ENCODE measurements at places on chromosomes 7 and 10.
A peak's percentile ranks its signal among the peaks of the same experiment; 100 is the strongest.

DNA sequence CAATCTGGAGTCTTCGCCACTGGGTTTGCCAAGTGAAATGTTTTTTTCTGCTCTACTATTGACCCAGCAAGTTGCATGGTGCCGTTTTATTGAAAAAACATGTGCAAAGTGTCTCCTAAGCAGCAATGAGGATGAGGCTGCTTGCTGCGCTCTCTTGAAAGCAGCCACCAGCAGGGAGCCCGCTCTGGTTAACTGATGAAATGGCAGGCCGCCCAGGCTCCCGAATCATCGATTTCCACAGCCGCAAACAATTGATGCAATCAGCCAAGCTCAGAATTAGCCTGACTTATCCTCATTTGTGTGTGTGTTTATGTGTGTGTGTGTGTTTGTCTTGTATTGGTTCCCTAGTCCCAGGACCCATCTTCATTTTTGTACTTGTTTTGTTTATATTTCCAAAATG lies 22.2 kb upstream of the LYZL1 start:
- DNase-seq = peak; percentile 55

DNA sequence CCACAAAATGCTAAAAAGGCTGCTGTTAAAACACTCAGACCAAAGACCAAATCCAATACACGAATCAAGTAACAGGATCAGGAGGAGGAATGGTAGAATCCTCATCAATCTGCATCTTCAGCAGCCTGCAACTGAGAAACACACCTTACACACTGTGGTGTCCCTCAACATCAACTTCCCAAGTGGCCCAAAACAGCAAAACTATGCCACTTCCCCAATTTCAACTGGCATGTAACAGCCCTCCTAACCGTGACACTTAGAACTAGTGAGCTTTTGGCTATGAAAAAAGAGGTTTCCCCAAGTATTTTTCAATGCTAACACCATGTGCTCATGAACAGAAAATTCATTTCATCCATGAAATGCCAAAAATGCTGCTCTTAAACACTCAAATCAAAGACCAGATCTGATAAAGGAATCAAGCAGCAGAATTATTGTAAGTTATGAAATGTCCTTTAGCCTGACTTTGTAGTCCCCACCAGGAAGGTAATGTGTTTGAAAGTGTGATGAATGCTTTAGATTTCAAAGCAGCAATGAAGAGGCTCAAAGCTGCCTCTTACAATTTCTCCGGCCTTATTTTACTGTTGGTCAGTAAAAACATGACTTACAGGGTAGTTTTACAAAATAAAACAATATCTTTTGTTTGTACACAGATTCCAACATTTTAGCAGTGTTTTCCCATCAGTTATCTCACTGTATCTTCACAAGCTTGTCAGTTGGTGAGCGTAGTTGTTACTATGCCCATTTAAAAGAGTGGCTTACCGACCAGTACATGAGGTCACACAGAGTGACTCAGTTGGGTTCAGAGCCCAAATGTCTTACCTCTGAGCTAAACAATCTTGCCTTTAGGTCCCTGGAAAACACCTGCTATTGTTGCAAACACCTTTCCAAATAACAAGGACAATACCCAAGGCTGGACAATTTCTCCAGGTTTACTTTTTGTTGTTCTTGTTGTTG lies 65.7 kb upstream of the ASAH2 start:
- no peak for DNase-seq

- DNase-seq = no peak
Measured at GRCh38 chr7:47873762-47874161, 74.5 kb downstream of the PKD1L1 start.

DNA sequence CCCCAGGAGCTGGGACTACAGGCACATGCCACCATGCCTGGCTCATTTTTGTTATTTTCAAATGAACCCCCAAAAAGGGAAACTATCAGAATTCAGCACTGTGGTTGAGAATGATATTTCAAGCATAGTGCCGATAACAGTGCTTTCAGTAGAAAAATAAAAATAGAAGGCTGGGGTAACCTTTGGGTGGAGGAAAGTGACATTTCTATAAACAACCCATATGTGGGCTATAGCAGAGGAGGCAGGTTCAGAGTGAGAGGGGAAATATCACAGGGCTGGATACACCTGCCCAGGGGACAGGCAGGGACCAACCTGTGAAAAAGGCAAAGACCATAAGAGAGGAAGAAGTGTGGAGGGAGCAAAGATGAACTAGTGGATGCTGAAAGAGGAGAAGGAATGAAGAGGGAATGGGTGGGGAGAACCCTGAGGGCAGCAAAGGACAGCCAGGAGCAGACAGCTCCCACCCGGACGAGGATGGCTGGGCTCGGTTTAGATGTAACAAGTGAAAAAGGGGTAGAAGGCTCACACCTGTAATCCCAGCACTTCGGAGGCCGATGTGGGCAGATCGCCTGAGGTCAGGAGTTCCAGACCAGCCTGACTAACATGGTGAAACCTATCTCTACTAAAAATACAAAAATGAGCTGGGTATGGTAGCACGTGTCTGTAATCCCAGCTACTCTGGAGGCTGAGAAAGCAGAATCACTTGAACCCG lies 56.5 kb downstream of the MAP3K8 start:
- no peak for DNase-seq

- no peak for DNase-seq
Measured at GRCh38 chr7:73533742-73534141, 11.6 kb upstream of the BAZ1B start.

DNA sequence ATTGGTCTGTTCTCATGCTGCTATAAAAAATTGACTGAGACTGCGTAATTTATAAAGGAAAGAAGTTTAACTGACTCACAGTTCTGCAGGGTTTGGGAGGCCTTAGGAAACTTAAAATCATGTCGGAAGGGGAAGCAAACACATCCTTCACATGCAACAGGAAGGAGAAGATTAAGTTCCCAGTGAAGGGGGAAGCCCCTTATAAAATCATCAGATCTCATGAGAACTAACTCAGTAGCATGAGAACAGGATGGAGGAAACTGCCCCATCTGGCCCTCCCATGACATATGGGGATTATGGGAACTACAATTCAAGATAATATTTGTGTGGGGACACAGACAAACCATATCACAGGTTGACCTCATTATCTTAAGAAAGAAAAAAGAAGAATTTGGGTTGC lies 134.5 kb downstream of the PPP1R3A start:
- no peak for DNase-seq

DNA sequence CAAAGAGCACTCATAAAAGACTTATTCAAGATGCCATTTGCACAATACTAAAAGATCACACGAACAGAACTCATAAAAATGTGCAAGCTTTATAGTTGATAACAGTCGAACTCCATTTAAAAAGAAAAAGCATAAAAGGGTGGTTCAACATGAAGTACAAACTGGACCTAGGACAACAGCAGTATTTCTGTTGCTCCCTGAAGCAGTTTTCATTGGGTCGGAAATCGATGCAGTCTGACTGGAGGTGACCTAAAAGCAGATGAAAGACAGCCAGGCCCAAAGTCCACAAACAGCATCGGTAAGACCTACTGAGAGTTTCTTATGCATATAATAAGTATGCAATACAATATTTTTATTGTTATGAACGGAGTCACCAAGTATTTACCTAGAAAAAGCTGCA lies 23.9 kb downstream of the FAM171A1 start:
- DNase-seq = no peak

- no peak for DNase-seq
Measured at GRCh38 chr10:55203319-55203718, 402.3 kb upstream of the PCDH15 start.

GRCh38 chr7:110650328-110650727 lies 440.6 kb upstream of the LRRN3 start:
- no peak for DNase-seq

- DNase-seq = no peak
Measured at GRCh38 chr10:133419211-133419950, 5.0 kb downstream of the SPRN start.

- no peak for DNase-seq
Measured at GRCh38 chr10:57628592-57629284, 639.0 kb downstream of the IPMK start.

- no peak for DNase-seq
Measured at GRCh38 chr10:44015702-44016500, 367.2 kb upstream of the ZNF32 start.

GRCh38 chr7:149147752-149148653 lies 750 bp downstream of the ZNF398 start:
- DNase-seq = no peak

GRCh38 chr7:2036786-2037185 lies 196.0 kb downstream of the MAD1L1 start:
- DNase-seq = no peak

GRCh38 chr10:25954851-25955250 lies 20.8 kb downstream of the MYO3A start:
- DNase-seq = no peak

DNA sequence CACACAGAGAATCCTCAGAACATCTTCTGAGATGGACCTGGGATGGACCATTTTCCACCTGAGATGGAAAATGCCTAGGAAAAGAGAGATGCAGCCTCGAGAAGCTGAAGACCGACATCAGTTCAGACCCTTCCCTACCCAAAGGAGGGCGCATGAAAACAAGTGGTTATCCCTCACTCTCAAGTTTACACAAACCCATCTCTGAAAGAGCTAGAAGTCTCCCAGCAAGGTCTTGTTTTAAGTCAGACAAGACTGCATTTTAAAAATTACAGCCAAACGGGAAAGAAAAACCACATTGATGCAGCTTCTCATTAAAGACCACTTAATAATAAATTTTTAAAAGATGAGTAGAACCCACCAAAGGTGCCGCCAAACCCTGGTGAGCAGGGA lies 1.3 kb downstream of the RAPGEF5 start:
- no peak for DNase-seq

GRCh38 chr7:84757761-84758160 lies 429.1 kb downstream of the SEMA3D start:
- no peak for DNase-seq

GRCh38 chr10:11823989-11824346 lies 812 bp downstream of the PROSER2 start:
- no peak for DNase-seq

DNA sequence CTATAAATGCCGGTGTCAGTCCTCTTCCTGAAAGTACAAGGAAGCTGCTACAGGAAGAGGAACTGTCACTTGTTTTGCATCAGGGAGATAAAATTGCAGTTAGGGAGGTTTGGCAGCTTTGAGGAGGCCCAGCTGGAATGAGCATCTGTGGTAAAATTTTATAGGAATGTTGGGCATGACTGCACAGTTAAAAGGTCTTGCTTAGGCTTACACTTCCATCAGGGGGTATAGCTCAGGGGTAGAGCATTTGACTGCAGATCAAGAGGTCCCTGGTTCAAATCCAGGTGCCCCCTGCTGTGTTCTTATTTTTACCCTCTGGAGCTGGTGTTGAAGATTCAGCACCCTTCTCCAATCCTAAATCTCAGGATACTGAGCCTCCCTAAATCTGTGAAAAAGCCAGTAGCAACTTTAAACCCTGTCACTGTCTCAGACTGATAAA lies 65.9 kb downstream of the ZNF467 start:
- no peak for DNase-seq

- no peak for DNase-seq
Measured at GRCh38 chr10:72088889-72089575, 681 bp upstream of the SPOCK2 start.

GRCh38 chr10:34574353-34574934 lies 240.7 kb downstream of the PARD3 start:
- DNase-seq = no peak

DNA sequence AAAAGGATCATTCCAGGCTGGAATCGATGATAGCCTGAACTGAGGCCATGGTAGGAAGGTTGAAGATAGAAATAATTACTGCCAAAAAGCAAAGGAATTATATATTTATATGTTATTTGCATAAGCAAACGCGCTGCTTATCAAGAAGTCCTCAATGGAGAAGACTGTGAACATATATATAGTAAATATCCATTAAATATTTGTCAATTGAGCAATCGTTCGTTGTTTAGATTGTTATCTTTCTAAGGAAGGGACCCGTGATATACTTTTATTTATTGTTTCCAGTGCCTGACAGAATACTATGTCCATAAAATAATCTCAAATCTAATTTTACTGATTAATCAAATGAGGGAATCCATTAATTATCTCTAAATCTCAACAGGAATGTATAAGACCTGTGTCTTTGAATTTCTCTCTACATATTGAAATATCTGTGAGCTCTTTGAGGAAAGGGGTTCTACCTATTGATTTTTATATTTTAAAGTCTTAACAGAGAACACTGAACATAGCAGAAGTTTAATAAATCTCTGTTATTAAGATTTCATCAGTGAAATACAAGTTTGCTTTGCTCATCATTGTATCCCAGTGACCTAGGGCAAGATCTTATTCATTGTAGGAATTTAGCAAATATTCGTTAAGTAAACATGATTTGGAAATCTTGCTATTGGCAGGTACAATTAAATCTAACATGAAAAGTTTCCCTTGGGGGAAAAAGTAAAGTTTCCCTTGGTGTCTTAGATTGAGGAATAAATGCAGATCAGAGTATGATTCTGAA lies 12.0 kb upstream of the HERC4 start:
- DNase-seq = no peak
